ENCODE measurements at places on chromosomes 12 and 14.

- no peak for DNase-seq
These were observed 10.7 kb downstream of the TEDC1 start for GRCh38 chr14:105501504-105502291.

GRCh38 chr12:124684496-124684895 is 117.1 kb upstream of the NCOR2 start:
- DNase-seq, result no peak

GRCh38 chr12:3003357-3003992 is 44.3 kb downstream of the TEAD4 start:
- no peak for DNase-seq

DNA sequence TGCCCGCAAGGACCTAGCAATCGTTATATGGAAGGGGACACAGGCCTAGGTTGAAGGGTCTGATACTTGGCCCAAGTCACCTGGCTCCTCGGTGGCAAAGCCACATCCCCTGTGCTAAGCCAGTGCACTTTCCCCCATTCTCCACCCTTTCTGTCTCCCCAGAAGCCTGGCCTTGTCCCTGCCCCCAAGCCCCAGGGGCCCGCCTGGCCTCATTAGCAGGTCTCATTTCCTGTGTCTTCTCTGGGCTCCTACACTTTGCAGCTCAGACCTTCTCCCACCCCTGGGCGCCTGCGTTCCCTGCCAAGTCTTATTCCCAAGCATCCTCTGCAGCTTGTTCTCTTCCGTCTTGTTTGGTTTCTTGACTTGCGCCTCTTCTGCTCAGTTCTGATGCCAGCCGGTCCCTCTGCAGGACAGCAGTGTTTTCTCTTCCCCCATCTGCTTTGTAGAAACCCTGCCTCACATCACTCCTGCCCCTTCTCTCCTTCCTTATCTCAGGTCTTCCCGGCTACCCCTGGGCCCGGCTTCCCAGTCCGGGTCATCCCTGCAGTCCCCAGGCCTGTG is 66.7 kb downstream of the SLC24A4 start:
- no peak for DNase-seq

GRCh38 chr14:20775901-20776300 is 5.2 kb upstream of the RNASE6 start:
- no peak for DNase-seq

GRCh38 chr14:86604561-86604960 is 1074.6 kb downstream of the FLRT2 start:
- DNase-seq, result no peak

All from stimulated activated CD8-positive, alpha-beta memory T cell treated with anti-CD3 and anti-CD28 coated beads, Interleukin-7, amount 100 ng/mL, for 1 hour (primary cell).